Daoy (cell line): ENCODE measurements at places on chromosomes 2 and 18.
A peak's percentile ranks its signal among the peaks of the same experiment; 100 is the strongest.

- DNase-seq, result no peak
Observed at GRCh38 chr18:42274488-42275137, 319.6 kb downstream of the PIK3C3 start.

DNA sequence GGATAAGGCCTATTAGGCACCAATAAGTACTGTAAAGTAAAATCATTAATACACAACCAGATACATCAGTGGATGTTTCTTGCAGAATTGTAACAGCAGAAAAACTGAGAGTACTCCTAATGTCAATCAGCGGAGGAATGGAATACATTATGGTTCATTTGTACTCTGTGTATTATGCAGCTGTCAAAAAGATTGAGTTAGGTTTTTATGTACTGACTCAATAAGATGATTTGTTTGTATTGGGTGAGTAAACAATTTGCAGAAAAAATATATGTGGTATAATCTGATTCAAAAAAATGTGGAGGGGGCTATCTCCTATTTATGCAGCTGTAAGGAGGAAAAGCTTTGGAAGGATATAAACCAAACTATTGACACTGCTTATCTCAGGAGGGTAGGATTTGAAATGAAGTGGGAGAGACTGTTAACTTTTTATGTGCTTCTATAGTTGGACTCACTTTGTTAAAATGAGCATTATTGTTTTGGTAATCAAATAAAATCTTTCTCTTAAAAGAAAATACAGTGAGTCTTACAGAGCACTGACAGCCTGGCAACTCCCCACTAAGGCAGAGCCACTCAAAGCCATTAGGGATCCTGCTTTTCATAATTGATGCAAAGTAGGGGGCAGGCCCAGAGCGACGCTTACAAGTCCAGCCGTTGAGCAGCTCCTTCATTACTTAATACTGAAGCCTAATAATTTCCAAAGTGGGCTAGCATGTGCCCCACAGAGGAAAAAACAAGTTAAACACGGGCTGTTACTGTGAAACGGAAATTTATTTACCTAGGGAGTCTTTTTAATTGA, 168.8 kb downstream of the PHLPP1 start:
- DNase-seq, result no peak

DNA sequence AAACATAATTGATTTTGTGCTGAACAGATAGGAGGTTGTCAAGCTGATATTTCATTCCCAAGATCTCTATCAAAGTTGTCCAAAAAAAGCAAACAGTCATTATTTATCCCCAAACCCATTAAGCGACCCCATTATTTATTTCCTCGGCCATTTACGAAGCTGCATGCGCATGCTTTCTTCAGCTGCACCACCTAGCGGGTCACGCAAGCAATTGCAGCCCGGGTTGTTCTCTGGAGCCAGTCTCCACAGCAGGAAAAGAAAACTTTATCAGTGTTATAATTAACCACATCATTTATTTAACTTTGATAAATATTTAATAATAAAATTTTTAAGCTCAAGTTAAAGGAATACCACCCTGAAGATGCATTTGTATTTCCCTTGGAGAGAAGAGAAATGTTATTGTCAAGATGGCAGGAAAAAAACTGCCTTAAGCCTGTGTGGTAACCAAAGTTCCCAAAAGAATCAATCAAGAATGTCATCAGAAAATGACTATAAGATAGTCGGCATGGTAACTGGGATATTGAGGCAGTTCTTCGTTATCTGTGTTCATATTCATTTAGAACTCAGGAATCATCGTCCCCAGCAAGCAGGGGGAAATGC, 304.7 kb downstream of the FBXO15 start:
- peak; percentile 52 for DNase-seq

DNA sequence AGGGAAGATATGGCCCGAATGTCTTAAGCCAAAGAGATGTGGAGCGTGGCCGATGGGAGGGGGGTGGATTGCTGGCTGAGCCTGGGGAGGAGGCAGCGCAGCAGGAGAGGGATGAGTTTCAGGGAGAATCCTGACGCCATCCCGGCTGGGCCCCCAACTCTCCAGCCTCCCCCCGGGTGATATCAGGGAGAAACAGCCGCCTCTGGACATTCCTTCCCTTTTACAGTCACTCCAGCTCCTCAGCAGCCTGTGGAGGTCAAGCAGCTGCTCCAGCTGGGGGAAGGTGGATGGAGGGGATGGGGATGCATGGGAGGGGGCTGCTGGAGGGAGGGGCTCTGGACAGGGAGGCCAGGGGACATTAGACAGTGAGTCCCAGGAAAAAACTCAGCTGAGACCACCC, 9.5 kb upstream of the DES start:
- no peak for DNase-seq

- no peak for DNase-seq
Observed at GRCh38 chr18:35935805-35936204, 36.7 kb upstream of the RMP24 start.

DNA sequence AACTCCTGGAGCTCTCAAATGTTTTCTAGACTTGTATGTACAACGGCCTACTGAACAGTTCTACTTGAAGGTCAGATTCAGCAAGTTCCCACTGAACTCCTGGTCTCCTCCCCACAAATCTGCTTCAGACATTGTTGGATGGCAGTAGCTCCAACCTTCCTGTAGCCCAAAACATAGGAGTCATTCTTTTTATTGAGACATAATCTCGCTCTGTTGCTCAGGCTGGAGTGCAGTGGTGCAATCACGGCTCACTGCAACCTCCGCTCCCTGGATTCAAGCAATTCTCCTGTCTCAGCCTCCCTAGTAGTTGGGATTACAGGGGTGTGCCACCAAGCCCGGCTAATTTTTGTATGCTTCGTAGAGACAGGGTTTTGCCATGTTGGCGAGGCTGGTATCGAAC, 47.3 kb downstream of the QPCT start:
- no peak for DNase-seq

GRCh38 chr2:181575650-181576025, 81.3 kb downstream of the CERKL start:
- no peak for DNase-seq

DNA sequence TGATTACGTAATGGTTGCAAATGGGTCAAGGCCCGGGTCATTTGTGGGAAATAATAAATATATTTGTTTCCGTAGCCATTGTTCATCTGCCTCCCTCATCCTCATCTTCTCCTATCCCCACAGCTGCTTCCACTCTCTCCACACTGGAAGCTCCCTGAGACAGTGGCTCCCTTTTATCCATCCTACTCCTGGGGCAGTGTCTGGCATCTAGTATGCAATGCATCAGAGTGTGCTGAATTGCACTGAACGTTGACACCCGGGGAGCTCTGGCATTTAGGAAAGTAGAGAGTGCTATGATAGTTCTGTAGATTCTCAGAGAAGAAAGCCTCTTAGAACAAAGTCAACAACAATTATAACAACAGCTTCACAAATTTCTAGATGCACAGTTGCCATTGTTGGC, 45.5 kb upstream of the NAB1 start:
- DNase-seq, result no peak

DNA sequence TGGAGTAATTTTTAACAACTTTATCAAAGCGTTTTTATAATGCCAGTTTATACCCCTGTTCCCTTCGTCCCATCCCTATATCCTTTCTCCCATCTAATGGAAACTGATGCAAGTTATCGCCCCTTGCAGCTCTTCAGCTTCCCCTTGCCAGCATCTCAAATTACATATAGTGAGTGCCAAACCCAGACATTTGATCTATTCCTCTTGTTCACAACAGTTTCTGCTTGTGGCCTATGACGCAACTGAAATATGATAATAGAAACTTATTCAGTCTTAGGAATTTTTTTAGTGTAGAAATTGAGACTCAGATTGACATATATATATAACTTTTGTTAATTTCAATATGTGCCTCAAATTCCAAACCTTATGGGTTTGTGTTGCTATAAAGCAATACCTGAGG, 562.2 kb upstream of the VWC2L start:
- no peak for DNase-seq

- DNase-seq, result no peak
Observed at GRCh38 chr2:71880846-71881610, 266.6 kb downstream of the CYP26B1 start.

DNA sequence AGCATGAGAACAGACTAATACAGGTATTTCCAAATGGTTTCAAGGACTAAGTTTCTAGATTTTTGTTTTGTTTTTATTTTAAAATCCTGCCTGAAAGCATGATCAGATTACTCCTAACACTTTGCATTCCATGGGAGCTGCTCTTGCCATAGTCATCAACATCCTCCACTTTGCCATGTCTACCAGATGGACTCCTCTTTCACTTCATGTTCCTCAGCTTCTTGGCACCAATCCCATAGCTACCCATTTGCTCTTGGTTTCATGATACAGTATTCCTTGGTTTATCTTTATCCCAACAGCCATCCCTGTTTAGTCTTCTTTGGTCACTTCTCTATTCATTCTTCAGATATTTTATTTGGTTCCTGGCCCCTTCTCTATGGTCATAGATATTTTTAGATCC, 154.2 kb upstream of the CCDC195 start:
- DNase-seq, result no peak

DNA sequence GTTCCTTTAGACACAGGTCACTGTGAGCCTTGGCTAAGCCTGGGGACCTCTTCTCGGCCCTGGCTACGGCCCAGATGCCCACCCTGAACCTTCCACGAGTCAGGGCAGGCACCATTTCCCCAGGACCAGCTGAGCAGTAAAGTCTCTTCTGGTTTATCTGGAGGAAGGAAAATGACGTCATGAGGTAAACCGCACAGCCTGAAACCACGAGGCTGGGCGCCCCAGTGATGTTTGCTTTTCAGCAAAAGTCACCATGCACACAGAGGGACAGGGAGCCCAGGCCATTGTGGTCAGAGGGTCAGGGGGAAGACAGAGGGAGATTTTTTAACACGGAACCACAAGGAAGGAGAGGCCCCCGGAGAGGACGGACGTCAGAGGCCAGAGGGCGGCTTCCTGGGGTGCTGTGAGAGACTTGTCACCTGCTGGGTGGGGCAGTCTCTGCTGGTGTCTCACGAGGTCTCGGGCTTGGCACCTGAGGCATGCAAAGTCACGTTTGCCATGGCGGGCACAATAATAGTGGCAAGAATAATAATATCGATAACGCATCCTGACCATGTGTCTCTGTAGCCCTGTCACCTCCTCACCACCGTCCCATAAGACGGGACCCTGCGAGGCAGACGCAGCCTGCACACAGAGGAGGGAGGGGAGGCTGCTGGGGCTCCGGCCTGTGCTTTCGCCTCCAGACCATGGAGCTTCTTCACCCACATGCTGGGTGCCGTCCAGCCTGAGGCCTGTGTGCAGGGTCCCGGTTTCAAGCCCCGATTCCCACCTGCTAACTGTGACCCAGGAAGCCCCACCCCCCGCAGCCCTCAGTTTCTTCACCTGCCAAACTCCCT, 33.2 kb upstream of the FOSL2 start:
- DNase-seq, result peak; percentile 88

GRCh38 chr2:3185256-3185655, 192.4 kb downstream of the EIPR1 start:
- DNase-seq, result no peak
